Activated CD8-positive, alpha-beta memory T cell treated with anti-CD3 and anti-CD28 coated beads for 4 hours (primary cell): ENCODE measurements at places on chromosomes 4 and X.

DNA sequence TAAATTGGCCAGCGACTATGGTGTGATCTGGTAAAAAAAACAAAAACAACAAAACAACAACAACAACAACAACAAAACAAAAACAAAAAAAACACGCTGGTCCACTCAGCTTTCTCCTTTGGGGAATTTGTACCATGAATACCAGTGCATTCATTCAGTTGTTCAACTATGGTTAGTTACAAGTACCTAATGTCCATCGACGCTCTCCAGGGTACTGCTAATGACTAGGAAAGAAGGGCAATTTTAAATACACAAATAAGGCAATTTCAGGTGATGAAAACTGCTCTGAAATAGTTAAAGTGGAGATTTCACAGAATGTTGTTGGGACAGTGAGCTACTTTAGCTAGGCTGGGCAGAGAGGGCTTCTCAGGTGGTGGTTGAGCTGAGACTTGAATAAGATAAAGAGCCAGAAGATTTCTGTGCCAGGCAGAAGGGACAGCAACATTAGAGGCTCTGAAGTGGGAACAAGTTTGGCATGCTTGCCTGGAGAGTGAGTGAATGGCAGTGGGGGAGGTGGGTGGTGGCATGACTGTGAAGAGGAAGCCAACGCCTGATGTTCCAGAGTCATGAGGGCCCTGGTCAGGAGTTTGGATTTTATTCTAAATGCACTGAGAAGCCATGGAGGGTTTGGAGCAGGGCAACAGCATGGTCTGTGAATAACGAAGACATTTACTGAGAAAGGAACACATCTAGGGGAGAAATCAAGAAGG, 45.9 kb upstream of the PGRMC2 start:
- no peak for DNase-seq

GRCh38 chrX:96764864-96765263, 80.2 kb downstream of the DIAPH2 start:
- DNase-seq: no peak

- no peak for DNase-seq
Measured at GRCh38 chrX:440636-441035, 53.9 kb upstream of the PPP2R3B start.

GRCh38 chr4:86092684-86093083, 267.2 kb downstream of the MAPK10 start:
- no peak for DNase-seq

DNA sequence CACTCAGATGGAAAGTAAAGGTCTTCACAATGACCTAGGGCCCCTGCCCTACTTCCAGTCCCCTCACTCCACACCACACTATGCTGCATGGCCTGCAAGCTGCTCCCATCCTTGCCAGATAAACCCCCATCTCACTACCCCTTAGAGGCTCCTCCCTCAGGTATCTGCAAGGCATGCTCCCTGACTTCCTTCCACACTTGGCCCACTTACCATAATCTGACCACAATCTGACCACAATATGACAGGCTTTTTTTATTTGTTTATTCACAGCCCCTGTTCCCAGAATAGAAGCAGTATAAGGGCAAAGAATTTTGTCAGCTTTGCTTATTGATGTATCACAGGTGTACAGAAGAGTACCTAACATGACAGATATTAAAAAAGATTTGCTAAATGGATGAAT, 124.7 kb downstream of the CAMK2D start:
- DNase-seq: no peak

- DNase-seq: no peak
Measured at GRCh38 chrX:108216405-108216804, 124.8 kb downstream of the ATG4A start.

- DNase-seq: no peak
Measured at GRCh38 chr4:148004228-148004857, 272.5 kb downstream of the ARHGAP10 start.

DNA sequence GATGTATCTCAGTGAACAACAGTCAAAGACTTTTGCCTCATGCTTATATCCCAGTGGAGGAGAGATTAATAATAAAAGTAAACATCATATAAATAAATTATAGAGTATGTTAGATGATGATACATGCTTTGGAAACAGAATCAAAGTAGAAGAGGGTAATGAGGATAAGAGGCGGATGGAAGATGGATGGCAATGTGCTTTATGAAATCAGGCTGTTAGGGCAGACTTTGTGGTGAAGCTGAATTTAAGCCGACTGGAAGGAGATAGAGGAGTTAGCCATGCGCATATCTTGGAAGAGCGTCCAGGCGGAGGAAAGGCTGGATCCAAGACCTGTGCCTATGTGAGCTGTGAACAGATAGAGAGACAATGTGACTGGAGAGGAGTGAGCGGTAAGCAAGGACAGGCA, 74.9 kb upstream of the GUCY1A1 start:
- no peak for DNase-seq

DNA sequence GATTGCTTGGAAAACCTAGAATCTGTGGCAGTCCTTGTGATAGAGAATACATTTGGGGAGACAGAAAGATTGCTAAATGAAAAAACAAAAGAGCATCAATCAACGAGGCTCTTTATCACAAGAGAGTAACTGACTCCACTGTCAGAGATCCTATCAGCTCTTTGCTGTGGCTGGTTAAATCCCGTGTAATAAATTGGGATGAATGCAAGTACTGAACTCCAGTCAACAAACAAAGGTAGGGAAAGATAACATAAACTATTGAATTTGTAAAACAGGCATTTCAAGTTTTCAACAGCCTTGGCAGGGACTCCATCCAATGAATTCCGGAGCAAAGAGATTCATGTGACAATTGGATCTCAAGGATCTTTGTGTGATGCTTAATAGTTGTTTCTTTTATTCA, 21.3 kb downstream of the MMRN1 start:
- no peak for DNase-seq

DNA sequence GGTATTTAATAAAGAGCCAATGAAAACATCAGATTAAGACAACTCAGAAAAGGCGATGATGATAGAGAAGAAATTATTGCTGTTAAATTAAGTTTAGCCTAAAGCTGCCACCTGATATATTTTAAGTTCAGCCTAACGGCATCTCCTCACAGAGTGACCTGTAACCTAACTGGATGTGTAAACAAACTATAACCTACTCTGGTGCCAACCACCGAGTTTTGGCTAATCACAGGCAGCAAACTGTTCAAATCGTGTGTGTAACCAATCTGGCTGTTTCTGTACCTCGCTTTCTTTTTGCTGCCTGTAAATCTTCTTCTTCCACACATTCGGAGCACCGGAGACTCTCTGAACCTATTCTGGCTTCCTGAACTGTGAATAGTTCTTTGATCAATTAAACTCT, 37.8 kb upstream of the MED14 start:
- DNase-seq: no peak

- DNase-seq: no peak
Measured at GRCh38 chr4:76784237-76784636, 113.7 kb downstream of the SOWAHB start.
